Sigmoid colon (tissue), 7 donors: ENCODE measurements at places on chromosomes 1 and 21. TPM values are rescaled to one million over a fixed set of nuclear protein-coding genes. Genes with fewer than 3 reads are reported as not detected.

EXO1 gene
- not detected for total RNA-seq

GRCh38 chr1:101198842-101199636, 37.8 kb upstream of the S1PR1 start:
- no peak overlapping the region for H3K27ac ChIP-seq
- no peaks in the 10 kb centered on the region for H3K4me1 ChIP-seq
- no peaks in the 10 kb centered on the region for H3K36me3 ChIP-seq
- H3K27me3 ChIP-seq = no peaks in the 10 kb centered on the region
- DNase-seq = no peak

GRCh38 chr1:233295975-233296322, 424 bp upstream of the PCNX2 start:
- H3K27me3 ChIP-seq = no peaks in the 10 kb centered on the region
- no peak overlapping the region for H3K27ac ChIP-seq
- no peaks in the 10 kb centered on the region for H3K36me3 ChIP-seq
- H3K4me3 ChIP-seq = no peak overlapping the region
- H3K4me1 ChIP-seq = peaks cover 11% of the 10 kb centered on the region

DNA sequence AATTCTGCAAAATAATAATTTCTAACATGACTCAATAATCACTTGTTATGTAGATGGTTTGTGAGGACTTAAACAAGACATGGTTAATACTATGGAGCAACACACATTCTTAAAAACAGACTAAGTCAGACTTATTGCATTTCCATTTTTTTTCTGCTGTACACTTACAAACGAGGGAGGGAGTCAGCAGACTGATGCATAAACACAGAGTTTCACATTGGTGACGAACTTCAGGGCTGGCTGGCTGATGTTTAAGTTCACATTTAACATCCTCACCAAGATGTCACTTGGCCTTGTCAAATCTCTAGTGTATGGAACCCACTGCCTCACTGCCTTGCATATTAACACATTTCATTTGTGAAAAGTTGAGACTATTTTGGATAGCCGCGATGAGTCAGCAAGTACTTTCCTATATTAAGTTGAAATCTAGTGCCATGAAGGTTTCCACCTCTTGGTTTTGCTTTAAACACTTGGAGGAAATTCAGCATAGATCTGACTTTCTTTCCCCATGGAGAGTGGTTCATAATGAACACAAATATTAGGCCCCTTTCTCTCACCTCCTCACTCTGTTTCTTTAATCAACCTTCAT, 337.5 kb upstream of the RUNX1 start:
- H3K4me1 ChIP-seq = no peaks in the 10 kb centered on the region
- H3K27ac ChIP-seq = no peak overlapping the region
- H3K36me3 ChIP-seq = no peaks in the 10 kb centered on the region
- H3K27me3 ChIP-seq = no peaks in the 10 kb centered on the region
- DNase-seq = no peak

DNA sequence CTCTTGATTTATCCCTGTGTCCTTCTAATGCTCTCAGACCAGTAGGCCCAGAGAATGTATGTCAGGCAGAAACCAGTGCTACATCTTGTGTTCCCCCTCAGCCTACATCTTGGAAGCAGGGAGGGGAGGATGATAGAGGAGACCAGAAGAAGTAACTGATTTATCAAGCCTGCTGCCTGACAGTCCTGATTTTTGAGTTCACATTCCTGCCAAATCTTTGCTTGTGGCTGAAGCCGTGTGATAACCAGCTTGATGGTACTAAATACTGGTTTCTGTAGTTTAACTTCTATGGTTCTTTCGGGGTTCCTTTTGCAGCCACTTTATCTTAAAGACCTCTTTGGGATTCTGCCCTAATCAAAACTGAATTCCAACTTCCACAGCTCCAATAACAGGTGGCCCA, 59.7 kb upstream of the WDR26 start:
- DNase-seq = no peak
- no peaks in the 10 kb centered on the region for H3K27me3 ChIP-seq
- no peak overlapping the region for H3K27ac ChIP-seq
- H3K36me3 ChIP-seq = no peaks in the 10 kb centered on the region

PUSL1 gene
- 18.9 TPM for total RNA-seq

SLAMF9 gene
- total RNA-seq = not detected

DNA sequence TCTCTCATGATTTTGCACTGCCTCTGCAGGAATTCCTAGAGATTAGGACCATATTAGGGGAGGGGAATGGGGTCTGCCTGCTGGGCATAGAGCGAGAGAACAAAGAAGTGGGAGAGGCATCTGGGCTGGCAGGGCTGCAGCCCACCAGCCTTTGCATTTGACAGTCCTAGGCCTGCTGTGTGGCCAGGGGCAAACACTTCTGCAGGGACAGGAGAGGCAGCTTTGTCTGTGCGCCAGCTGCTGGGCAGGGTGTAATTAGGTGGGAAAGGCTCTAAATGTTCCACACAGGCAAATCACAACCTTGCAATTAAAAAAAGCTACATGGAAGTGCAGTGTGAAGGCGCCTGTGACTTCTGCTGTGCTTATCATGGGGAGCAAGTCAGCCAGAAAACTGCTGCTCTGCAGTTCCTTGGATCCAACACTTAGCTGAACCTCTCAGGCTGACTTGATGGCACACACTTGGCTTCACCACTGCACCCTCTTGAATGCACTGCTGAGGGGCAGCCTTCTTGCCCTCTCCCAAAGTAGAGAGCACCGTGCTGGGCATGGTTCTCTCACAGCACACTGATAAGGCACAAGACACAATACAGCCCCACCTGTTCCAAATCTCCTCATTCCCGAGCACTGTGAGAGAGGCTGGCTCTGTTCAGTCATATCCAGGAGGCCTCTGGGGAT, 73.6 kb upstream of the TLR5 start:
- no peaks in the 10 kb centered on the region for H3K36me3 ChIP-seq
- H3K27ac ChIP-seq = no peak overlapping the region
- H3K4me1 ChIP-seq = no peaks in the 10 kb centered on the region
- DNase-seq = no peak

DNA sequence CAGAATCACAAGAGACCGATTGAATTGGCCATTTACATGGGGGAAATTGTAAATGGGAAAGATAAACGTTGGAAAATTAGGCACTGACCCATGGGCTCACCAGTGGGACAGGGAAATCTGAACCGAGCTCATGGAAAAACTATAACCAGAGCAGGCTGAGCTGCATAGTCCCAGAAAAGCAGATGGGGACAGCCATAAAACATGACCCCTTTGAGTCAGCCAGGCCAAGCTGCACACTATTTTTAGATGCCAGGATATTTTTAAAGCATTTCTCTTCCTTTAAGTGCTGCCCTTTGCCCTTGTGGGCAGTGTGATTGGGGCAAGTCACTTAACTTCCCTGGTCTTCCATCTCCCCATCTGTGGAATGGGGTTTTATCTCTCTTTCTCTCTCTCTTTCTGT, 184.1 kb downstream of the FOXD2 start:
- no peaks in the 10 kb centered on the region for H3K4me1 ChIP-seq
- no peak overlapping the region for H3K4me3 ChIP-seq
- no peaks in the 10 kb centered on the region for H3K36me3 ChIP-seq
- no peak for DNase-seq

DNA sequence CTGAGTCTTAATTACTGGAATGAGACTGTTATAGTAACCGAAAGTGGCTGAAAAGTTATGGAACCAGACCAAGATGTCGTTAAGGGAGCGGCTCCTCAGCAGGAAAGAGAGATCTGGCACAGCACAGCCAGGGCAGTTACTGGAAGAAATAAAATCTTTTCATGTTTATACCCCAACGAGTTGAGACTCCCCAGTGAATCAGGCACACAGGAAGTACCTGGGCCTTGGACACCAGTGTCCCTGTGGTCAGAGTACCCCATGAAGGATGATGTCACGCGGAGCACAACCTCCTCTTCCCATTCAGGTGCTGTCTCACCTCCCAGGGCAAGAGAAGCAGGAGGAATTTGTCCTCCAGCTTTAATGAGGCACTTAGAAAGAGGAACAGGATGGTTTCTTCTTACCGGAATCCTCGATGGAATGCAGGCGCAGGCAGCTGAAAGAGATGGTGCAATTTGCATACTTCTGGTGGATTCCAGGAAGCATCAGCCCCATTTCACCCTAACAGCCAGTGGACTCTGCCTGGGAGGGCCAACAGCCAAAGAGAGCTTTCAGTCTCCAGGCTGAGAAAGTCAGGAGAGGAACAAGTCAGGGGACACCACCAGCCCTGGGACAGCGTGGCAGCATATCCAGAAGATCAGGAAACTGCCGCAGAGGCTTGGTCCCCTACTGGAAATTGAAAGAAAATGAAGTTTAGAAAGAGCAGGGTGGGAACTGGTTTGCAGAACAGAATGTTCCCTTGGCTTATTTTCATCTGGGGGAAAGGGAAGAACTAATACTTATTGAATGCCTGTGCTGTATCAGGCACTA, 35.9 kb upstream of the CTTNBP2NL start:
- DNase-seq = peak; percentile 92
- no peaks in the 10 kb centered on the region for H3K36me3 ChIP-seq
- H3K4me3 ChIP-seq = no peak overlapping the region
- no peaks in the 10 kb centered on the region for H3K4me1 ChIP-seq
- no peaks in the 10 kb centered on the region for H3K27me3 ChIP-seq
- H3K27ac ChIP-seq = peak overlapping the region; percentile 84

ADAMTS5 gene
- total RNA-seq = 20.3 TPM

DNA sequence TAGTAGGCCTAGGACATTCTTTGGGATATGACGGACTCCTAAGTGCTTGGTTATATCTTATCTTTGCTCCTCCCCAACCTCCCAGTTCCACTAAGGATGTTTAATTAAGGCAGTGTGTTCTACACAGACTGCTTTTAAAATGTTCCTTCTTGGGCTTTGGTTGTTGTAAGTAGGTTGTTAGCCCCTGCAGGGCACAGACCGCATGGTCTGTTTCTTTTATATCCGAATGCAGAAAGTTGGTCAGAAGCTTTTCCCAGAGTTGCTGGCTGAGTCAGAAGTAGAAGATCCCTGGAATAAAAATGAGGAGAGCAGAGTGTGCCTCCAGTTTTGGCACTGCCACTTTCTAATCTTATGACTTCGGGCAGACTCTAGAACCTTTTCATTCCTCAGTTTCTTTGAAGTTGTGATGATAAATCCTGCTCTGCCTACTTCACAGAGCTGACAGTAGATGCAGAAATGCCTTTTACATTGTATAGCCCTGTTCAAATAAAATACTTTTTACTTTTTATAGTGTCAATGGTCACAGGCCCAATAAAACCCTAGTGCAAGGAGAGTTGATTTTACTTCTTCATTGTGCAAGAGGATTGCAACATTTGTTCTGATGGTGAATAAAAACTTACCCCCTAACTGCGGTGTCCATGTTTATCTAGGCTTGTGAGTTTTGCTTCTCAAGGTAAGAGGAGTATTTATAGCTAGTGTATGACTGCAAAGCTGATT, 18.4 kb downstream of the FMN2 start:
- no peak overlapping the region for H3K4me3 ChIP-seq
- no peak overlapping the region for H3K27ac ChIP-seq

DNA sequence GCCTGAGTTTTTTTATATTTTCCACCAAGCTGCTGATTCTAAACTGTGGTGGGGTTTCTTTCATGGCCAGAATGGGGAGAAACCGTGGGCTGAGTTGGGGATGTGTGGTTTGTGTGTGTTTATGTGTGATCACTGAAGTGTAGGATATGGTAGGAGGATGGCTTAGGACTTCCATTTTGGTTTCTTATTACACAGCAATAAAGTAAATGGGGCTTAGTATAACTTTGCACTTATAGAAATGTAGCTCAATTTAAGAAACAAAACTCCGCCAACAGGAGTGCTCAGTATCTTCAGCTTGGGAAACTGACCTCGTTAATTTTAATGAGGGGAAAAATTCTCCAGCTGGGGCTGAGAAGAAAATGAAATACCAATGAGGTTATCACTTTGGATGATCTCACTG, 77.8 kb downstream of the PBX1 start:
- DNase-seq = no peak
- no peaks in the 10 kb centered on the region for H3K36me3 ChIP-seq
- no peak overlapping the region for H3K4me3 ChIP-seq
- H3K27me3 ChIP-seq = no peaks in the 10 kb centered on the region
- peak overlapping the region; percentile 86 for H3K27ac ChIP-seq

DNA sequence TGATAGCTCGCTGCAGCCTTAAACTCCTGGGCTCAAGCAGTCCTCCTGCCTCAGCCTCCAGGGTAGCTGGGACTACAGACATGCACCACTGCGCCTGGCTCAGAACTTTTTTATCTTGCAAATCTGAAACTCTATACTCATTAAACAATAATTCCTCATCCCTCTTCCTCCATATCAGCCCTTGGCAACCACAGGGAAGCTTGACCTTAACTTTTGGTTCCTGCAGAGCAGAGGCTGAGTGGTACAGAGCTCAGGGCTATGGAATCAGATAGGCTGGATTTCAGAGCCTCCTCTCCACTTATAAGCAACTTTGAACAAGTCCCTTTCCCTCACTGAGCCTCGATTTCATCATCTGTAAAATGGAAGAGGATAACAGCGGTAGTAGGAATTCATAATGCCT, 47.4 kb downstream of the ECE1 start:
- no peak for DNase-seq
- peaks cover 76% of the 10 kb centered on the region for H3K36me3 ChIP-seq
- H3K4me3 ChIP-seq = no peak overlapping the region

GRCh38 chr1:183327434-183328290, 90.5 kb downstream of the NMNAT2 start:
- H3K27ac ChIP-seq = peak overlapping the region; percentile 86
- H3K4me1 ChIP-seq = peaks cover 50% of the 10 kb centered on the region
- no peaks in the 10 kb centered on the region for H3K36me3 ChIP-seq
- no peaks in the 10 kb centered on the region for H3K27me3 ChIP-seq
- H3K4me3 ChIP-seq = no peak overlapping the region

DNA sequence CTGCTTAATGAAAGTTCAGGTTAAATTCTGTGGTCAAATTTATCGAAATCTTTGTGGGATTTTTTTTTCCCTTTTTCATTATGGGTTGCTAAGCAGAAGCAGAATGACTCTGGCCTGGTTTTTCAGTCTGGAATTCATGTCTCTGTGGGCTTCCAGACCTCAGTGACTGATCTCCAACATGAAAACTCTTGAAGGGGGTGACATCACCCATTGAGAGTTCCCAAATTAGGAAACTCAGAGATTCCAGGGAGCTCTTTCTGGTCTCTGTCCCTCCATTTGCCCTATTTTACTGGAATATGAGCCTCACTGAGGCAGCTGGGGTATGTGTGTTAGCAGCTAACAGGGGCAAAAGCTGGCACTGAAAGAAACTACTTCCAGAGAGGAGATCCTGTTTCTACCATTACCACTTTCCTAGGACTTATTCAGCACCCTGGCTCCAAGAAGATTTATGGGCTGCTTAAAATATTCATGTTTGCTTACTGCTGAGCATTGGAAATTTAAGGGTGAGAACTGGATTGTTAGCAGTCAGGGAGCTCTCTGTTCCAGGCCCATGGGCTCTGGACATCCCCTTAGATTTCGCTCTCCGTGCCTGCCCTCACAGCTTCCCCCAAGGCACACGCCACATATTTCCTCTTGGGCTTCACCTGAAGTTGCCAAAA, 203.4 kb upstream of the SPAG17 start:
- H3K36me3 ChIP-seq = no peaks in the 10 kb centered on the region
- no peaks in the 10 kb centered on the region for H3K27me3 ChIP-seq
- no peak overlapping the region for H3K27ac ChIP-seq
- H3K4me1 ChIP-seq = no peaks in the 10 kb centered on the region

EPHA2 gene
- total RNA-seq = 3.3 TPM

- no peak overlapping the region for H3K27ac ChIP-seq
- peaks cover 27% of the 10 kb centered on the region for H3K4me1 ChIP-seq
- H3K27me3 ChIP-seq = peaks cover 55% of the 10 kb centered on the region
- DNase-seq = no peak
Observed at GRCh38 chr21:36692114-36692834, 6.6 kb upstream of the SIM2 start.

FCAMR gene
- total RNA-seq = not detected

GRCh38 chr1:22388671-22389450, 62.8 kb upstream of the ZBTB40 start:
- no peak for DNase-seq
- no peaks in the 10 kb centered on the region for H3K4me1 ChIP-seq
- H3K4me3 ChIP-seq = no peak overlapping the region
- H3K36me3 ChIP-seq = no peaks in the 10 kb centered on the region
- no peak overlapping the region for H3K27ac ChIP-seq
